ENCODE measurements at places on chromosomes 3 and 15. TPM values are rescaled to one million over a fixed set of nuclear protein-coding genes. Genes with fewer than 3 reads are reported as not detected.

The SCN11A gene
- 1.1 TPM for polyA plus RNA-seq

GRCh38 chr3:98333989-98334606, 19.6 kb upstream of the OR5K4 start:
- H3K27ac ChIP-seq = no peak overlapping the region
- no peak overlapping the region for H3K4me3 ChIP-seq
- DNase-seq = no peak
- no peaks in the 10 kb centered on the region for H3K27me3 ChIP-seq
- no peaks in the 10 kb centered on the region for H3K36me3 ChIP-seq
- no peaks in the 10 kb centered on the region for H3K4me1 ChIP-seq

The FYCO1 gene
- 19.6 TPM for polyA plus RNA-seq

GRCh38 chr3:174862666-174863065, 3.5 kb downstream of the NAALADL2 start:
- peaks cover 6% of the 10 kb centered on the region for H3K4me1 ChIP-seq
- H3K27ac ChIP-seq = no peak overlapping the region
- DNase-seq = no peak
- no peaks in the 10 kb centered on the region for H3K27me3 ChIP-seq
- no peaks in the 10 kb centered on the region for H3K36me3 ChIP-seq

GRCh38 chr3:71647751-71648150, 64.2 kb upstream of the FOXP1 start:
- H3K36me3 ChIP-seq = no peaks in the 10 kb centered on the region
- H3K4me3 ChIP-seq = no peak overlapping the region
- H3K4me1 ChIP-seq = peaks cover 13% of the 10 kb centered on the region
- no peaks in the 10 kb centered on the region for H3K27me3 ChIP-seq

The CKMT1B gene
- 15.3 TPM for polyA plus RNA-seq

DNA sequence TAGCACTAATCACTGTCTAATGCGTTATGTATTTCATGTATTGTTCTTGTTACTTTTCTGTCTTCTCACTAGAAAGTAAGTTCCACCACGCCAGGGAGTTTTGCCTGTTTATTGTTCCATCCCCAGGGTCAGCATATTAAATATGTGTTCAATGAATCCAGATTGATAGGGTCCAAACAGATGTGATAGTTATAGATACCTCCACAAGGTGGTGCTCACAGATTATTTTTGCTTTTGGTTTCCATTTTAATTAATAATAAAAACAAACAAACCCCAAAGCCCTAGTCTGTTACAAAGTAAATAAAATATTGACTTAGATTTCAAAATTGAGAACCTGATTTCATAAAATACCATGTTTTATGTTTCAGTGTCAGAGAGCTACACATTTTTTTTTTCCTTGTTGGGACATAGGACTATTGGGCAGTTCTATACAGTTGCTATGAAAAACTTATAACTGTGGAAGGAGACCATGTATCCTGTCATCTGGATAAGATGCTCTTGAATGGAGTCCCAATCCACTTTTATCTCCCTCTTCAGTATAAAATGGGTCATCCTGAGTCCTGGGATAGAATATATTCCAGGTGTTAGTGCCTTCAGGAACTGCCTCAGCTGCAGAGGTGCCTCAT, 12.4 kb downstream of the OTOL1 start:
- no peaks in the 10 kb centered on the region for H3K4me1 ChIP-seq
- H3K4me3 ChIP-seq = no peak overlapping the region
- DNase-seq = no peak

- H3K27me3 ChIP-seq = peaks cover 32% of the 10 kb centered on the region
- no peaks in the 10 kb centered on the region for H3K4me1 ChIP-seq
- no peak overlapping the region for H3K4me3 ChIP-seq
- no peak for DNase-seq
- no peak overlapping the region for H3K27ac ChIP-seq
Observed at GRCh38 chr15:78828920-78829319, 17.7 kb upstream of the ADAMTS7 start.

The STRA6 gene
- 22.2 TPM for polyA plus RNA-seq

GRCh38 chr3:56858331-56858730, 56.6 kb upstream of the ARHGEF3 start:
- DNase-seq = no peak
- no peaks in the 10 kb centered on the region for H3K27me3 ChIP-seq
- no peak overlapping the region for H3K27ac ChIP-seq
- H3K36me3 ChIP-seq = no peaks in the 10 kb centered on the region

- H3K4me3 ChIP-seq = no peak overlapping the region
- peak; percentile 19 for DNase-seq
- H3K27ac ChIP-seq = no peak overlapping the region
- no peaks in the 10 kb centered on the region for H3K27me3 ChIP-seq
Observed at GRCh38 chr3:188746291-188746783, 425.4 kb upstream of the TPRG1 start.

- peaks cover 59% of the 10 kb centered on the region for H3K27me3 ChIP-seq
- no peaks in the 10 kb centered on the region for H3K36me3 ChIP-seq
- no peak for DNase-seq
- H3K27ac ChIP-seq = no peak overlapping the region
Observed at GRCh38 chr15:32715276-32715675, 2.5 kb upstream of the GREM1 start.

DNA sequence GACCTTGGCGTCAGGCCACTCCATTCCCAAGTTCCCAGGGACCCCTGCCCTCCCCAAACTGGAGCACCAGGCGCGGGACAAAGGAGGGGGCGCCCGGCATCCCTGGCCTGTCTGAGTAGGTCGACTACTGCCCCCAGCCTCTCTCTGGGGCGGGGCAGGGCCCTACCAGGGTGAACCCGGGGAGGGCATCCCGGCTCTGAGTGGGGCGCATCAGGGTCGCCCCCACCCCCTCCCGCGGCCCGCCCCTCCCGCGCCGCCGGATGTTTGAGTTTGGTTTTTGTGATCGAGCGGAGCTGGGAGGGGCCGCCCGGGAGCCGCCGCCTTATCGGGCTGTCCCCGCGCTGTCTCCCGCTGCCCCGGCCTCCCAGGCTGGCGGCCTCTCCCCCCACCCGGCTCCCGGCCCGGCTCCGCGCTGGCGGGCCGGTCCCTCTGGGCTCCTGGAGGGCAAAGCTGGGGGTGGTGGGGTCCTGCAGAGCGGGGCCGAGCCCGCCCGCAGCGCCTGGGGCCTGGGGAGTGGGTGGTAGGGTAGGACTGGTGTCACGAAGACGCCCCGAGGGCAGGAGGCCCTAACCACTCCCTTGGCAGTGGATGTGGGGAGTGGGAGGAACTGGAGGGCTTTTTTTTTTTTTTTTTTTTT, 47.2 kb upstream of the SMAD6 start:
- peaks cover 4% of the 10 kb centered on the region for H3K4me1 ChIP-seq
- no peaks in the 10 kb centered on the region for H3K27me3 ChIP-seq
- DNase-seq = peak; percentile 52
- no peak overlapping the region for H3K27ac ChIP-seq
- no peak overlapping the region for H3K4me3 ChIP-seq

DNA sequence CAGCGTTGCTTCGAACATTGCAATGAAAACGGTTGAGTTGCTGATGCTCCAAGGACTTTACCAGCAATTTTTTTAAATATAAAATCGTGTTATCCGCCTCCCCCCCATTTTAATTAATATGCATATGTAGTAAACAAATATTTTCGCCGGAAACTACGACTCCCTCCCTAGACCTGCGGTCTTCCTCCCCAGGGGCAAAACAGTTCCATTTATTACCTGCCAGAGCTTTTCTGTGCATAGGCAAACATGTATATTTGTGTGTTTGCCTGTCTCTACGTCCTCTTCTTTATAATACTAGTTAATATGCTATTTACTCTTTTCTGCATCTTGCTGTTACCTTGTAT, 593 bp upstream of the RSL24D1 start:
- H3K36me3 ChIP-seq = no peaks in the 10 kb centered on the region
- H3K27me3 ChIP-seq = no peaks in the 10 kb centered on the region
- DNase-seq = no peak
- H3K4me3 ChIP-seq = peak overlapping the region; percentile 80
- peaks cover 11% of the 10 kb centered on the region for H3K4me1 ChIP-seq

The VEPH1 gene
- 0.63 TPM for polyA plus RNA-seq

DNA sequence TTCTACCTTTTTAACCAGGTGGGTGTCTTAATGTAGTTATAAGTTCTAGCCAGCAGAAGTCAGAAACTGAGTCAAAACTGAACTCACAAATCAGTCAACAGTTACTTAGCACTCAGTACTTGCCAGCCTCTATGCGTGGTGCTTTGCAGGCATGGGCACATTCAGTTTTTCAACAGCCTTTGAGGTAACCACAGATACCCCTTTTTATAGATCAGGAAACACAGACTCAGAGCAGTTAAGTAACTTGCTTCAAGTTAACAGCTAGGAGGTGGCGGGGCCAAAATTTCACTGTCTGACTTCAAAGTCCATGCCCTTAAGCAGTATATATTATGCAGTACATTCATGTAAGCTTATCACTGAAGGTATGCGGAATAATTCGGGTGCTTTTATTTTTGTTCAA, 139.4 kb downstream of the FHIT start:
- H3K27ac ChIP-seq = no peak overlapping the region
- DNase-seq = no peak
- no peaks in the 10 kb centered on the region for H3K4me1 ChIP-seq
- H3K36me3 ChIP-seq = no peaks in the 10 kb centered on the region

The RYR3 gene
- polyA plus RNA-seq = 6.5 TPM

DNA sequence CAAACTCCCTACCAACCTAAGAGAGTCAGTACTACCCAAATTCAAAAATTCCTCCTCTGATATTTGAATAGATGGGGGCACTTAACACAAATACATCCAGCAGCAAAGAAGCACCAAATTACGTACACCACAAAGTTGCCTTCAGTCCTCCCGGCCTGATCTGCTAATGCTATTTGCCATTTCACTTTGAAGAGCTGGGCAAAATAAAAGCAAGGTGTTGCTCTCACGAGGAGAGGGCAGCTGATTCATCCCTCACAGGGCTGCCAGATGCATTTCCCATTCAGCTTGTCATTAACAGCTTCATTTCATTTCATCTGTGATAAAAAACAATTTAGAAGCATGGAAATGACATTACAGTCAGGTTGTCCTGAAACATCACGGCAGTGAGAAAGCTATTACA, 283.4 kb upstream of the VEPH1 start:
- no peaks in the 10 kb centered on the region for H3K36me3 ChIP-seq
- DNase-seq = no peak
- no peak overlapping the region for H3K27ac ChIP-seq
- H3K27me3 ChIP-seq = no peaks in the 10 kb centered on the region

The MKRN3 gene
- 0.91 TPM for polyA plus RNA-seq

DNA sequence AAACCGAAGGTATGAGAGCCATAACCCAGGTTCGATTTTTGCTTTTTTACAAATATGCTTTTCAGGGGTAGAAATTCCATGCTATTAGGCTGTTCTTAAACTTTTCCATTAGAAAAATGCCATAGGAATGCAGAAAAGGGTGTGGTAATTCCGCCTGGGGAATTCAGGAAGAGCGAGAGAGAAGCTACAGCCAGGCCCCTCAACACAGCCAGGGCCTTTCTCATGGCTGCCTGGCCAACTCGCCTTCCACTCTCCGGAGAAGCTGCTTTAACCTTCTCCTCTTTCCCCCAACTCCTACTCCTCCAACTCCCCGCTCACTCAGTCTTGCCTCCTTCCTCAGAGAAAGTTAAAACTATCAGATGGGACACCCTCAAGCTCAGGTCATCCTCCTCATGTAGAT, 9.1 kb upstream of the TICRR start:
- no peak overlapping the region for H3K27ac ChIP-seq
- H3K4me3 ChIP-seq = no peak overlapping the region
- no peaks in the 10 kb centered on the region for H3K36me3 ChIP-seq
- H3K4me1 ChIP-seq = no peaks in the 10 kb centered on the region
- no peak for DNase-seq

DNA sequence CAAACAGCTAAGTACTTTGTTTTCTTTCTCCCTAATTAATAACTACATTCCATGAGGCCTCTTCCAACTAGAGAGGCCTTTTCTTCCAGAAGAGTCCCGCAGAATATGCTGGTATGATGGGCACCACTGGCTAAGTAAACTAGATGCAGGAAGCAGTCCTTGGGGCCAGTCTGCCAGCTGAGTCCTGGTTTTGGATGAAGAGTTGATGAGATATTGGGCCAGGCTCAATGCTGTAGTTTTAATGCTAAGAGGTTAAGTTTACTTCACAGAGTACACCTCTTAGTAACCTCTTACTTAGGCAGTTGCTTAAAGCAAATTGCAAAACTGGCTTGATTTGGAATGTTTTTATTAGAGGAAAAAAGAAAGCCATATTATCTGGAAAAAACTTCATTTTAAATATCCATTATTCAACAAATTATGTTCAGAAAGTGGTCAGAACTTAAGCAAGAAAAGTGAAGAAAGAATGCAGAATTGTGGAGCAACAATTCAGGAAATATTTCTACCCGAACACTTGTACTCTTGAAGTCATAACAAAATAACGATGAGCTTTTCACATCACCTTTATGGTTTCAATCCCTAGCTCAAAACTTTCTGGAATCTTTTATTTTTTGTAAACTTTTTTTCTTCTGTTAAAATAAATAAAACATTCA, 178.4 kb upstream of the CDIN1 start:
- no peaks in the 10 kb centered on the region for H3K4me1 ChIP-seq
- H3K4me3 ChIP-seq = no peak overlapping the region
- no peaks in the 10 kb centered on the region for H3K27me3 ChIP-seq
- no peak for DNase-seq
- H3K27ac ChIP-seq = no peak overlapping the region

GRCh38 chr15:67585681-67586080, 43.2 kb downstream of the MAP2K5 start:
- H3K27me3 ChIP-seq = no peaks in the 10 kb centered on the region
- H3K27ac ChIP-seq = no peak overlapping the region
- no peaks in the 10 kb centered on the region for H3K4me1 ChIP-seq
- H3K36me3 ChIP-seq = peaks cover 18% of the 10 kb centered on the region
- no peak for DNase-seq

DNA sequence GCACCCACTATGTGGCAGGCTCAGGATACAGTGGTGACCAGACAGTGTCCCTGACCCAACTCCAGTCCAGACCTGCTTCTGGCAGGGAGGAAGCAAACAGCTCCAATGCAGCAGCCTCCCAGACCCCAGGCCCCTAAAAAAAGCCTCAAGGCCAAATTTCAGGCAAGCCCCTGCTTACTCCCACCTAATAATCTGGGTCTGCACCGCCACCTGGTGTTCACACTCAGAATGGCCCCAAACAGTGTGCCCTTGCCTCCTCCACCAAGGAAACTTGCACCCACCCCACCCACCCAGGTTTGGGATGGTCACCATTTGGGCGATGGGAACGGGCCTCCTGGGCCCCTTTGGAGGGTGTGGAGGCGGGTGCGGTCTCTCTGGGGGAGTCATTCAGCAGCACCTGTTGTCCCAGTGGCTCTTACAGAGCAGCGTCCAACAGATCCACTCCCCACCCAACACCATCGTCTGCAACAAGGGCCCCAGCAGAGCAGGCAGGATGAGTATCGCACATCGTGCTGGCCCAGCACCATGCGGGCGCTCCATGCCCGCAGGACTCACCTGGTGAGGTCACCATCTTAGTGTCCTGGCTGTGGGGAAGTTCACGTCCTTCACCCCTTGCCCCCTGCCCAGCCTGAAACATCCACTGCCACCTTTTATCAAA, 17.3 kb downstream of the C3orf18 start:
- no peak overlapping the region for H3K27ac ChIP-seq
- DNase-seq = peak; percentile 24
- H3K27me3 ChIP-seq = no peaks in the 10 kb centered on the region
- no peak overlapping the region for H3K4me3 ChIP-seq

The CPEB1 gene
- 1.5 TPM for polyA plus RNA-seq

The PLAAT1 gene
- 0.24 TPM for polyA plus RNA-seq

The UBE2E2 gene
- 15.4 TPM for polyA plus RNA-seq

Data from large intestine (tissue), 12 donors.